ENCODE measurements at places on chromosomes 1 and 21.

- no peak for DNase-seq
Measured at GRCh38 chr21:45306453-45306831, 18.7 kb upstream of the POFUT2 start.

DNA sequence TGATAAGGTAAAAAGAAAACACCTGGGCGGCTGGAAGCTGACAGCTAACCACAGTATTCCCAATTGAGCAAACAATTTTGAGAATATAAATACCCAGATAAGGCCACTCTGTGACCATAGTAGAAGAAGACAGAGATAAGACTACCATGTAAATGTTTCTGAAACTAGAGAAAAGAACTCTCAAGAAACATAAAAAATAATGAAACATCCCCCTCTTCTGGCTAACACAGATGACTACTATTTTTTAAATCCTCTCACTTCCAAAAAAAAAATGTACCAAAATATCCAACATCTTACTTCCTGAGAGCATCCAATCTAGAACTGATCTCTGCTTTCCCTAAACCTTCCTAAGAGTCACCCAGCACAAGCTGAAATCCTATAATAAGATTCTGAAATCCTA lies 125.9 kb downstream of the HFM1 start:
- DNase-seq = no peak

- DNase-seq = no peak
Measured at GRCh38 chr1:220527908-220528678, at the start of gene MARK1. Gene MARK1 (plus strand): TSS chr1:220528136. CDS start chr1:220528823, 687 bp downstream.

DNA sequence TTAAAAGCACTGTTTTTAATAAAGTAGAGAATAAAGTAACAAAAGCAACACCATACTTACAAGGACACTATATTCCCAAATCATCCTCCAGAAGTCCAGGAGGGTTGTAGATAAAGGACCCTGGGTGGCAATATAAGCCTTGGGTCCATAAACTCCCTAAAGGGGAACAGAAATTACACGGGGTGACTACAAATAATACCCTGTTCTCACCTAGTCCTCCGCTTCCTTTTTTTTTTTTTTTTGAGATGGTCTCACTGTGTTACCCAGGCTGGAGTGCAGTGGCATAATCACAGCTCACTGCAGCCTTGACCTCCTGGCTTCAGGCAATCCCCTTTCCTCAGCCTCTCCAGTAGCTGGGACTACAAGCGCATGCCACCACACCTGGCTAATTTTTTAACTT lies 13.1 kb downstream of the PTPN22 start:
- DNase-seq = no peak

DNA sequence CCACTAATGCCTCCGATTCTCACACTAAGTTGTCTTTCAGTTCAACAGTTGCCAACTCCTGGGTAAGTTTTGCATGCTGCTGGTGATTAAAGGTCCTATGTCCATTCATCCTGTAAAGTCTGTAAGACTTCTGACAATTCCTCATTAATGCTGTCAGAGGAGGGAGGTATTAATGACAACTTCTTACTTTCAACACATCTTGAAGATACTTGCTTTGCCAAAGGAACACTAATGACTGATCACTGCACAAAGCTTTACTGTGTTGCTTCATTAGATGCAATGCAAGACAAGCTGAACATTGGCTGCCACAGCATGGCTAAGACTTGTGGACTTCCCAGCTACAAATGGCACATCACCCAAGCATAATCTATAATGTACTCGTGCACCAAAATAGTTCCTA lies 114.6 kb upstream of the PRDX6 start:
- no peak for DNase-seq

- peak; percentile 19 for DNase-seq
Measured at GRCh38 chr1:246566813-246567645, 773 bp downstream of the CNST start.

DNA sequence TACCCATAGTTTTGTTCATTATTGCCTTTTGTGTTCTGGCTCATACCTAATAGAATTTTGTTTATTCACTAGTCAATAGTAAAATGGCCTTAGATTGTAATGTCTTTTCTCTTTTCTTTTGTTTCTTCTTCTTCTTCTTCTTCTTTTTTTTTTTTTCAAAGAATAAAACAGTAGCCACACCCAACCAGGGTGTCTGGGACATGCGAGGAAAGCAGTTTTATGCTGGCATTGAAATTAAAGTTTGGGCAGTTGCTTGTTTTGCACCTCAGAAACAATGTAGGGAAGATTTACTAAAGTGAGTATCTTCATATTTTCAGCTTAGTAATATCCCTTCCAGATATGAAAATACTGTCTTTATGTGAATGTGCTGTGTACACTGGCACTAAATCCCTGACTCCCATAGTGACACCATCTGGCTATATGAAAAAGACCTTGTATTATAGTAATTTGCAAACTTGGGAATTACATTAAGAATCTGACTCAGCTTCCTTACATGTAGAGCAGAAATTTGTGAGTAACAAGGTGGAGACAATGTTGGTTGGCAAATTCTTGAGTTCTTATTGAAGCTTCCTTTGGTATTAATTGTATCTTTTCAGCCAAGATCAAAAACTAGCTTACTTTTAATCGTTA lies 24.6 kb downstream of the AGO4 start:
- no peak for DNase-seq

DNA sequence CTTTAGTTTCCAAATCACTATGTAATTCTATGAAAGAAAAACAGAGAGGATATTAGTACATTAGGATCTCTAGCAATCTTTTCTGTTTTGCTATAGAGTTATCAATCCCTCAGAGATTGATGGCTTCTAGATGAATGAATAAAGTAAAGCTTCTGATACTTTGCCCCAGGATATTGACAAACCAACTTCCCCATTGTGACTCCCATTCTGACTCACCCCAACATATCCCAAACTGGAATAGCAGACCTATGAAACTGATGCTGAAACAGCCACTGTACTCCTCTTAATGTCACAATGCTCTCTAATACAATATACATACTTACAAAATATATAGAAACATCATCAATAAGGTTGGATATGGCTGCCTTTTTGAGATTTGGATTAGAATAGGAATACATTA lies 442.1 kb upstream of the NR5A2 start:
- no peak for DNase-seq

GRCh38 chr1:221430152-221430960 lies 311.5 kb downstream of the DUSP10 start:
- no peak for DNase-seq

DNA sequence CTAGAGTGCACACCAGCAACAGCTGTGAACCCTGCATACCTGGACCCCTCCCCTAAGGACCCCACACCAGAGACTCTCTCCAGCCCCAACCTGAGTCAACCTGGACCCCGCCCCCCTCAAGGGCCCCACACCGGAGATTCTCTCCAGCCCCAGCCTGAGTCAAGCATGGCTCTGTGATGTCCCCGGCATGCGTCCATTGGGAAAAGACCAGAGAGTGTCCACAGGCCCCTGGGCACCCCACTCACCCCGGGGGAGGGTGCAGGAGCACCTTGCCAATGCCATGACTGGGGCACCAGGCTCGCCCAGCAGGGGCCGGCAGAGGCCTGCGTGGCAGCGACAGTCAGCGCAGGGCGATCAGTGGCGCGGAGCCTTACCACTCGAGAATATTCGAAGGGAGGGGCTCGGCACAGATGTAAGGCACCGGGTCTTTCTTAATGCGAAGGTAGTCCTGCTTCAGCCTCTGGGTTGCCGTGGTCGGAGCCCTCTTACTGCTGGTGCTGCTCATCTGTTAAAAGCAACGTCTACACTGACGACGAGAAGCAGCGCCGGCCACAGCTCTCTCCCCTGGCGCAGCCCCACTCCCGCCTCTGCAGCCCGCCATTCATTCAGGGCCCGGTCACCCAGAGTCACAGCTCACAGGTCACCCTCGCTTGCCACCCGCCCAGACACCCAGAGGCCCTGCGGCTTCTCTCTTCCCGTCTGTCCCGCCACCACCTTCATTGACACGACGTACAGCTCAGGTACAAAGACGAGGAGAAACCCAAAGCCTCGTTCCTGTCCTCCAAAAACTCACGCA lies 6.0 kb downstream of the UBE2J2 start:
- no peak for DNase-seq

GRCh38 chr1:153250166-153250565 lies 9.3 kb upstream of the LORICRIN start:
- no peak for DNase-seq

GRCh38 chr21:31665397-31665796 lies 5.9 kb downstream of the SOD1 start:
- DNase-seq = no peak

- no peak for DNase-seq
Measured at GRCh38 chr1:206551986-206552326, 44.6 kb downstream of the RASSF5 start.

Data from activated CD4-positive, alpha-beta T cell treated with anti-CD3 and anti-CD28 coated beads for 24 hours (primary cell).